ENCODE measurements at places on chromosomes 5 and 9.

DNA sequence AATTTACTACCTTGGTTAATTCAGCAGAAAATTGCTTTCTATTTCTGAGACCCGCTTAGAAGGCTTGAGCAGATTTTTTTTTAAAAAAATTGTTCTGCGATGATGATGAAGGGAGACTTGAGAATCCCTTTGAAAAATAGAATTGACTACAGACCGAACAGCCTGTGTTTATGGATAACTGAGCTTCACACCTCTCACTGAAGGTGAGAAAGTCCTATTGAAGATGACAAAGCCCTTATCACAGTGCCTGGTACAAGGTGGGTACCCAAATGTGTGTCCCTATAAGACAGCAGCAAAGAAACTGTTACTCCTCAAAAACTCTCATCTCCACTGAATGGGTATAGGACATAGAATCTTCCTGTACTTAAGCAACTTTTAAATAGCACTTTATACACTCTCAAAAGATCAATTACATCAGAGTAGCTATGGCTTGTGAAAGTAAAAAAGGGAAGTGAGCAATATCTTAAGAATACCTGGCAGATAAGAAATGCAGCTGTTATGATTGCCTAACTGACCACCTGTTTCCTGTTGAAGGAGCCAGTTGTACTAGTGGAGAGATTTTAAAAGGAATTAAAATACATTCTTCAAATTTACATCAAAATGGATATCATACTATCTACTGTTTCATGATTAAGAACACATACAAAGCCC, 419.7 kb downstream of the CHSY3 start:
- DNase-seq, result peak; percentile 58

- DNase-seq, result no peak
These were observed 339.5 kb downstream of the CTNND2 start for GRCh38 chr5:11564706-11565105.

DNA sequence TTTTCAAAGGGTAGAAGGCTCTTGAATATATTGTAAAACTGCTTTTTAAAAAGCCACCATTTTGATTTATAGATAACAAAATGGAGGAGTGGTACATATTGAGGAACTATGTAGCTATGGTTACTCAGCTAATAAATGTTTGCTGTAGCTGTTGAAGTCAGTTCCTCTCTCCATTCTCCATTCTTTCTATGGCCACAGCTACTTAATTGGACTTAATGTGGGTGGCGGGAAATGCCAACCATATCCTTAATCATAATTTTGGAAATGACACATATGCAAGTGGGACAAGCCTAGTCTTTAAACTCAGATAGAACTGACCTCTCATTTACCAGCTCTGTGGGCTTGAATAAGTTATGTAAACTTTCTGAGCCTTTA, 10.6 kb downstream of the CDKN2A start:
- no peak for DNase-seq

- DNase-seq, result no peak
These were observed 131.4 kb downstream of the CYLC2 start for GRCh38 chr9:103126494-103126893.

GRCh38 chr5:26388976-26389375, 649.4 kb downstream of the CDH9 start:
- DNase-seq, result no peak

DNA sequence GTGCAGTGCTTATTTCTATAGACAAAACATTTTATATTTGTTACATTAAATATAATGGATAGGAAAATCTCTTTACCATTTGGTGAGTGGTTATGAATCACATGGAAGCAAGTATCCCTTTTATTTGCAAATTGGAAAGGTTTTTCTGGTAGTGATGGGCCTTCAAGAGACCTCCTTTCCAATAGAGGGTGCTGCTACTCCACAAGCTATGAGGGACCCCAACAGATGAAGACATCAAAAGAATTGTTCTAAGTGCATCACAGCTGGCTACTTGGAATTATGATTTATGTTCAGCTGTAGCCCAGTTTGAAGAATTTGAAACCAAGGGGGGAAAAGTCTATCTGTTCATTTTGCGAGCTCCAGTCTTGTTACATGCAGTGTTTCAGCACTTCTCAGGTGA, 493.7 kb upstream of the SGCD start:
- peak; percentile 48 for DNase-seq

GRCh38 chr9:12955510-12956163, 180.8 kb downstream of the LURAP1L start:
- DNase-seq, result no peak

GRCh38 chr9:69671311-69671878, 776 bp downstream of the APBA1 start:
- no peak for DNase-seq
